ENCODE measurements at places on chromosomes 2 and 18. TPM values are rescaled to one million over a fixed set of nuclear protein-coding genes. Genes with fewer than 3 reads are reported as not detected.
A peak's percentile ranks its signal among the peaks of the same experiment; 100 is the strongest.

DNA sequence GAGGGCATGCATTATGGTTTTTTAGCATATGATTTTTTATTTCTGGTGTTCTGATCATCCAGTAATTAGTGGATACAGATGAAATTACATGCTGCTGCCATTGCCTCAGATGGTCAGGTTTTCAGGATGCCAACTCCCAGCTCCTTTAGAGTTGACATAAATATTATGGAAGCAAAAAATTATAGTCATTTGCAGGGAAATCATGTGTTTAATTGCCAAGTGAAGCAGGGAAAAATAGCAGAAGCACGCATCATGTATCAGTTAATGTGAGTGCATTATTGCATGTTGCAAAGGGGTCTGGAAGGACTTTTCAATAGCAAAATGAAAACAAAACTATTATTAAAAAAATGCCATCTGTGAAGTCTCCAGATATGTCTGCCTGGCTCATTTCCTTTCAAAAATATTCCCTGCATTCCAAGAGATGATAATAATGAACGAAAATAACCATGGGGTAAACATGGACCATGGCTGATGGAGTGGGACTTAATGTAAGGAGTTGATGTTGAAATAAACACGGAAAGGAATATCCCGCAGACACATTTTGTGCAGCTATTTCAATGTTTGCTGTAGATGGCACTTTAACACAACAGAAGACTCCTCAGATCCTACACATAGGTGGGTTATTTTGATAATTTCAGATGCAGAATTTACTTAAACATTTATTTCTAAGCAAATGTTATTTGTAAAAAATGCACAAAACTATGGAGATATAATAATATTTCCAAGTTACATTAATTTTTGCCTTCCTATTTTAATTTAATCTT is 87.7 kb upstream of the DYNAP start:
- peak; percentile 22 for DNase-seq

GRCh38 chr2:11743846-11744553 is 2.4 kb upstream of the LPIN1 start:
- DNase-seq, result peak; percentile 99

DNA sequence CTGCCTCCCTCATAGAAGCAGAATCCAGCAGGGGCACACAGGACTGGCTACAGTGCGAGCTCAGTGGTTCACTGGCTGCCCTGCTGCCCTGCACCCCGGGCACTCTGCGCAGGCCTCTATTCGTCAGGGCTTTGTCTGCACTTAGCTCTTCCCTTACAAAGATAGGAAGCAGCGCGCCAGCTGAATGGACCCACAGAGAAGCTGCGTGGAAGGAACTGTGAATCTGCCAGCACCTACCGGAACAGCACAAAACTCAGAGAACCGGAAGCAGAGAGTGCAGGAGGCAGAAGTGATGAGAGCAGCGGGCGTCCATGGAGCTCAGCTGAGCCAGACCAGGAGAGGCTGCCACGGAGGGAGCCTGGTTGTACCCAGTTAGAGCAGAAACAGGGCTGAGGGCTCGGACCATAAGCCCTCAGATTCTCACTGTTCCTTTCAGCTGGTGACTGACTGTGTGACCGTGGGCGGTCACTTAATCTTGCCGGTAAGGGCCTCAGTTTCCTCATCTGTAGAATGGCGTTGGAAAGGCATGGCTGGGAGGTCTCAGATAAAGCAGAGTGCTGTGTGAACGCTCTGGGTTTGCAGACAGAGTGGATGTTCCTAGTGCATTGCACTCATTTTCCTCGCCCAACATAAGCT is 23.1 kb upstream of the SLC66A3 start:
- no peak for DNase-seq

DNA sequence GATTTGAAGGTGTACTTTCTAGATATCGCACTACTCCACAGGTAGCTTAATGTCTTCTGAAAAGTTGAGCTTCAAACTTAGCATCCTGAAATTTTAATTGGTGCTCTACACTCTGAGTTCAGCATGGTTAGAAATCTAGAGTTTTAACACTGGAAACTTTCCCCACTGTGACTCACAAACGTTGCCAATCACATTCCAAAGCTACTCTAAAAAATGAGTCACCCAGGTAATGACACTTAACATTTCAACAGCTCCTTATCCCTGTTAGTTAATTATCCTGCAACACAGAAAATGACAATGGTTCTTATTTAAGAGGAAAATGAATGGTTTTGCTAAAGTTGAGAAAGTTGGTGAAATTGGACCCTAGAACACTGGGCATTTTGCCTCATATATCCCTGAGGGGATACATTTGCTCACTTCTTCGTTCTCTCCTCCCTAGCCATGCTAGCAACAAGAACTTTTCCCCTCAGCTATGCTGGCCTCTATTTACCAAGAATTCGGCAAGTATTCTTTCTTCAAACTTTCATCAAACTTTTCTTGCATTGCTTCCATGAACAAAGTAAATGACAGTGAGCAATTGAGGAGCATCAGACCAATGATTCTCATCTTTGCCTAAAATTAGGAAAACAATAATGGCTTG is 1024.1 kb upstream of the KLHL29 start:
- DNase-seq, result no peak

- DNase-seq, result peak; percentile 30
Observed at GRCh38 chr2:199462956-199463692, 5.4 kb upstream of the SATB2 start.

GRCh38 chr2:129008055-129008880 is 689.6 kb upstream of the HS6ST1 start:
- no peak for DNase-seq

The ABCB11 gene
- total RNA-seq, result 0.44 TPM

DNA sequence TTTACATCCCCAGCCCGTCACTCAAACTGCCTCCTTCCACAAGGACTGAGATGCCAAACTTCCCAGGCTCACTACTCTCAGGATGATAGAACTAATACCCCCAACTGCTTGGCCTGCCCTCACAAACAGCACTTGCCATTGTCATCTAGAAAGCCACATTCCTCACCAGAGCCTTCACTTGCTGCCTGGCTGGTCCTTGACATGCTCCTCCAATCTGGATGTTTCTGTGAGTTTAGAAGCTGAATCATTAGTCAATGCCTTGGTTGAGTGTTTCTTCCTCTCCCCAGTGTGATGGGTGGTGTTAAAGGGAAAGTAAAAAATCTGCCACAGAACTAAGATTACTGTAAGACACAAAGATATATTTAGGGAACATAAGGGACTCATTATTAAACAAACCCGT is 52.5 kb downstream of the MARCHF4 start:
- no peak for DNase-seq

DNA sequence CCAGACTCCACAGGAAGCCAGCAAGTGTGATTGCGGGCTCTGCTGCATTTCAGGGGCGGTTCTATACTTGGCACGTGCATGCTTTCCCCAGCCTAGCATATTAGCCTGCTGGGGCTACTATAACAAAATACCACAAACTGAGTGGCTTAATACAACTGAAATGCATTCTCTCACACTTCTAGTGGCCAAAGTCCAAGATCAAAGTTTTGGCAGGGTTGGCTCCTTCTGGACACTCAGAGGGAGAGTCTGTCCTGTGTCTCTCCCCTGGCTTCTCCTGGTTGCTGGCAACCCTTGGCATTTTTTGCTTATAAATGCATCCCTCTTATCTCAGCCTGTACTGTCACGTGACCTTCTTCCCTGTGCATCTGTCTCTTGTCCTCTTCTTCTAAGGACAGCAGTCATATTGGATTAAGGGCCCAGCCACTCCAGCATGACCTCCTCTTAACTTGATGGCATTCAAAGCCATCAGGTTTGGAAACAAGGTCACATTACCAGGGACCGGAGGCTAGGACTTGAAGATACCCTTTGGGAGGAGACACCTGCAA is 138.7 kb downstream of the RNF152 start:
- no peak for DNase-seq

- no peak for DNase-seq
Observed at GRCh38 chr2:23009545-23010149, 375.3 kb upstream of the KLHL29 start.

DNA sequence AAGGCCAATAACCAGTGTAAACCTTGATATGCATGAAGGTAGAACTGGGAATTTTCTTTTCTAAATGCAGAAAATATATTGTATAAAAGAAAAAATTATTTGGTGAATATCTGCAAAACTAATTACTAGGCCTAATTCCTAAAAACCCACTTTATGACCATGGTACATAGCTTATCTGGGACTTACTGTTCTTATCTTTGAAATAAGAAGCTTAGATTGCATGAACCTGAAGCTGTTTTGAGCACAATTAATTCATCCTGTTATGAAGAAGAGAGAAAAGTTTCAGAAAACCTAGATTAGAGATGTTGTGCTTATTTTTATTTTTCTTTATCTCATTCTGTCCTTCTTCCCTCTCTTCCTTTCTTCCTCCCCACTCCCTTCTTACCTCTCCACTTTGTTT is 235.0 kb downstream of the GULP1 start:
- peak; percentile 39 for DNase-seq

The UPP2 gene
- not detected for total RNA-seq

GRCh38 chr2:105882920-105883435 is 138.3 kb downstream of the NCK2 start:
- DNase-seq, result no peak

The HRH4 gene
- total RNA-seq, result not detected

- no peak for DNase-seq
Observed at GRCh38 chr2:105244451-105244850, 2.9 kb downstream of the GPR45 start.

The GLI2 gene
- total RNA-seq, result 0.51 TPM

DNA sequence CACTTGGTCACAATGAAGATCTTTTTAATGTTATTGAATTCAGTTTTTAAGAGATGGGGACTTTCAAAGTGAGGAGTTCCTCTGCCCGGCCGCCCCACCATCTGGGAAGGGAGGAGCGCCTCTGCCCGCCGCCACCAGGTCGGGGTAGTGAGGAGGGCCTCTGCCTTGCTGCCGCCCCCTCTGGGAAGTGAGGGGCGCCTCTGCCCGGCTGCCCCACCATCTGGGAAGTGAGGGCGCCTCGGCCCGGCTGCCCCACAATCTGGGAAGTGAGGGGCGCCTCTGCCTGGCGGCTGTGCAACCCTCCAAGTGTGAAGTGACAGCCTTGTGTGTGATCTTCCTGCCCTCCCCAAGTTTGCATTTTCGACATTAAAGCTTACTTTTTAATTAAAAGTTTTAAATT is 899.3 kb downstream of the TRIB2 start:
- no peak for DNase-seq

The SPR gene
- total RNA-seq, result 26.3 TPM

The AQP12A gene
- total RNA-seq, result not detected

DNA sequence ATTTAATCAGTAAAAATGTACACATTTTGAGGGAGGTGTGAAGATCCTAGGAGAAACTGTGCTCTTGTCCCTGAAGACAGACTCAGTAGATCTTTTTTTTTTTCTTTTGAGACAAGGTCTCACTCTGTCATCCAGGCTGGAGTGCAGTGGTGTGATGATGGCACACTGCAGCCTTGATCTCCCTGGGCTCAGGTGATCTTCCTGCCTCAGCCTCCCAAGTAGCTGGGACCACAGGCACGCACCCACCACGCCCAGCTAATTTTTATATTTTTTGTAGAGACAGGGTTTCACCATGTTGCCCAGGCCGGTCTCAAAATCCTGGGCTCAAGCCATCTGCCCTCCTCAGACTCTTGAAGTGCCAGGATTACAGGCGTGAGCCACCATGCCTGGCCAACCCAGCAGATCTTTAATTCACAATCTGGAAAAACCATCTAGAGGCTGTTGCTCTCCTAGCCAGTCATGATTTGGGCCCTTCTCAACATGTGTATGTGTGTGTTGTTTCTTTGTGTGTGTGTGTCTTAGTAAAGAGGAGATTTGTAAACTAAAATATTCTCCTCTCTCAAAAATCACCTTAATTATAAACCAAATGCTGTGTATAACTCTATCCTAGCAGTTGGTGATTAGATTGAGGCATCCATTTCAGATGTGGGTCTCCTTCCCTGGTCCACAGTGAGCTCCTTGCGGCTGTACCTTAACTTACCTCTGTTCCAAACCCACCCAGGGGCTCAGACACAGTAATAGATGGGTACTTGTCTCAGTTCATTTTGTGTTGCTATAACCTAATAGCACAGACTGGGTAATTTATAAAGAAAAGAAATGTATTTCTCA is 3.9 kb upstream of the MYCN start:
- DNase-seq, result no peak

- no peak for DNase-seq
Observed at GRCh38 chr2:220469201-220469600, 841.8 kb downstream of the SLC4A3 start.

GRCh38 chr2:6812857-6813530 is 52.7 kb downstream of the CMPK2 start:
- no peak for DNase-seq

DNA sequence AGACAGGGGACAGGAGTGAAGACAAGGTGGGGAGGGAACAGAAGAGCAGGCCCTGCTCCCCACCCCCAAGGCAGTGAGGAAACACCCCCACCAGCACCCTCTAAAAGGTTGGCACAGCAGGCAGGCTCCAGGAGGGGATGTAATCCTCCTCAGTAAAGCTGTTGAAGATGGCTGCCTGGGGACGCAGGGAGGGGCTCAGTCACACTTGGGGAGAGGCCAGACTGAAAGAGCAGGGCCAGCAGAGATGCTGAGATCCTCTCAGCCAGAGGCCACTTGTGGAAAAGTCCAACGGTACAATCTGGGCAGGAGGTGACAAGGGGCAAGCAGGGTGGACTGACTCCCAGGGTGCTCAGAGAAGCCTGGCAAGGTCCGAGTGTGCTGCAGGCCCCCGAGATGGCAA is 154.8 kb upstream of the ID2 start:
- DNase-seq, result no peak

GRCh38 chr2:20446255-20446916 is 488 bp upstream of the RHOB start:
- DNase-seq, result no peak

The FBXO41 gene
- 1.2 TPM for total RNA-seq

The NAT8 gene
- total RNA-seq, result not detected

DNA sequence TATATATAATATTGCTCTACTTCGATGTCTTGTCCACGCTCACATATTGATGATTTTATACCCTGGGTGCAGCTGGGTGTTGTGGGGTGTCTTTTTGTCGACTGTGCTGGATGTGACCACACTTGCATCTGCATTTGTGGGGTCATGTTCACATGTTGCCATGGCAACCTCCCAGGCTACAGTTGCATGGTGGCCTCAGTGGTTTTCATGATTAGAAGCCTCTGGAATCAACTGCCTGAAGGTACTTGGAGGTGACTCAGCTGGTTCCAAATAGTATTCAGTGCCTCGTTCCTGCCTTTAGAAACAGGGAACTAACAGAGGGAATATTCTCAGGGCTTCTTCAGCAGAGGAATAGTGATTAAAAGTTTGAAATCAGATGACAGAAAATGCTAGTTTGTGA is 166.3 kb upstream of the NYAP2 start:
- no peak for DNase-seq

- DNase-seq, result no peak
Observed at GRCh38 chr2:833180-833579, 117.5 kb upstream of the SNTG2 start.

The SEMA4F gene
- total RNA-seq, result 6.0 TPM

All from endothelial cell of umbilical vein (primary cell).